KBM-7 (cell line): ENCODE measurements at places on chromosomes 3 and 15.
A peak's percentile ranks its signal among the peaks of the same experiment; 100 is the strongest.

- no peak for DNase-seq
Observed at GRCh38 chr3:59878038-59878427, 828.2 kb upstream of the CFAP20DC start.

GRCh38 chr3:143563786-143564185 is 284.5 kb downstream of the SLC9A9 start:
- no peak for DNase-seq

- no peak for DNase-seq
Observed at GRCh38 chr3:133119176-133119575, 81.0 kb downstream of the TMEM108 start.

DNA sequence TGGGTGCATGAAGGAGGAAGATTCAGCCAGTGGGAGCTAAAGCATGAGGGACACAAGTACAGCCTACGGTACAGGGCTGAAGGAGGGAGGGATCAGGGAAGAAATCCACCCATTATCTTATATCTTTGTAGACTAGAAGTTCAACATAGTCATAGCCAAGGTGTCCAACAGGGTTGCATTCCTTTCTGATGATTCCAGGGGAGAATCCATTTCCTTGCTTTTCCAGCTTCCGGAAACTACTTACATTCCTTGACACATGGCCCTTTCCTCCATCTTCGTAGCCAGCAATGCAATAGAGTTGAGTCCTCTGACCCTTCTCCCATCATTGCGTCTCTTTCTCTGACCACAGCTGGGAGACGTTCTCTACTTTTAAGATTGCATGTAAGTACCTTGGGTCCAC is 471.0 kb upstream of the SEMA6D start:
- no peak for DNase-seq

DNA sequence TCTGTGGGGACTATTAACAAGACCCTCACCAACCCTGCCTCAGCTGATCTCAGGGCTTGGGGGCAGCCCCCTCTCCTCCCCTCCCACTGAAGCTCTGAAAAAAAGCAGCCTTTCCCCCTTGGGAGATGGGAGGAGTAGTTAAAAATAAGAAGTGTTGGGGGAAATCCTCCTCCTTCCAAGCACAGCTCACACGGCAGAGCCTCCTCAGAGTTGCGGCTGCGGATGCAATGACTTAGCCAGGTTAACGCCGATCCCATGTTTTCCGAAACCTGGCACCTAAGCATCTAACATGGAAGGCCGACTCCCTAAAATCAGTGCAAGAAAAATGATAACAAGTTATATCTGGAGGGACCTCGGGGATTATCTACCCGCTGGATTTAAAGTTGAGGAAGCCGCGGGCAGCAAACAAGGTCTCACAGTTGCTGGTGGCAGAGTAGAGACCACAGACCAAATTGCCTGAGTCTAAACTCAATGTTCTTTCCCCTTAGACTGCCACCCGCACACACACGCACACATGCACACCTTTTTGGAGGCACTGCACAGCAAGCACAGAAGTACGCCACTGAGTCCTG is 1.1 kb upstream of the TPM1 start:
- no peak for DNase-seq

DNA sequence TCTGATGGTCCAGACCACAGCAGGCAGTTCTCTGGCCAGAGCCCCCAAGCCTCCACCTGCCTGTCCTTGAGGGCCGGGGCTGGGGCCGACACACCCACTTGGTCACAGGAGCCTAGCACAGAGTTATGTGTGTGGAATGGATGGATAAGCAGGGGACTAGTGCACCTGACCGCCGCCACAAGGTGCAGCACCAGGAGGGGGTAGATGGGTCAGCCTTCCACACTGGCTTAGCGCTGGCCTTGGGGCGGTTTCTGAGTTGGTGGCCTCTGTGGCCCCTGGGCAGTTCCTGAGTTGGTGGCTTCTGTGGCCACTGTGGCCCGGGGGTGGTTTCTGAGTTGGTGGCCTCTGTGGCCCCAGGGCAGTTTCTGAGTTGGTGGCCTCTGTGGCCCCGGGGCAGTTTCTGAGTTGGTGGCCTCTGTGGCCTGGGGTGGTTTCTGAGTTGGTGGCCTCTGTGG is 75.8 kb downstream of the FBLN2 start:
- no peak for DNase-seq

DNA sequence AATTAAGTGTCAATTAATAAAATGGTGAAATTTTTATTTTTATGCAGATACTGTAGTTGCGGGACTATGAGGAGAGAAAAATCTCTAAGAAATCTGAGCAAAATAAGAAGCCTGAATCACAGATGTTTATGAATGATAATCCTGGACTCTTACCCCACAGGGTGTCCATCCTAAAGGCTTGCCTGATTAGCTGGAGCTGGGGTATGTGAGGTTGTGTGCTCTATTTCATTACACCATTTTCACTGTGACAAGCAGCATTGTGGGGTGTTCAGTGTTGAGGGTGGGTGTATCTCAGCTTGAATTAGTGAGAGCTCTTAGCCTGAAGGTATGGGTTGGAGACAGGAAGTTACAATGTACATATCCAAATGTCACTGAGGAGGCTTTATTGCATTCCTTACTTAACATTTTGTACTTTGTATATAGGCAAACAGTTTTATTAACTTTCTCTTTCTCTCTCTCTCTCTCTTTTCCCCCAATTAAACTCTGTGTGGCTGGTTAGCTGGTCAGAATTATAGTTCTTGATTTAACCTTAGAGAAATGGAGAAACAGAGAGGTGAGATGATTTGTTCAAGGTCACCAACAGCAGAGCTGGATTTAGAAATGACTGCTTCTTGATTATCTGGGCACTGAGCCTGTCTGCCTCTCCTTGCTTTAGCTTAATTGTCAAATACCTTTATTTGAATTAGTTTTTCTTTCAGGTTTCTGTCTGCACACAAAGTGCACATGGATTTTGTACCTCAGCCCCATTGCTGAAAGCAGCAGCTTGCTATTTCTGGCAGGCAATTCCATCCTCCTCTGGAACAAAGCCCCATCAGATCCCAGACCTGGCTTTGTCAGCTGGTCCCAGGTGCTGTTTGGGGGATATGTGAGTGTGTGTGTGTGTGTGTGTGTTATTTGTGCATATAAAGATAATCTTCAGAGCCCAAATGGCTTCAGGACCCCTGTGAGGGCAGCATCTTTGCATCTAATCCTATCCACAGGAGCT is 35.8 kb downstream of the GJD2 start:
- DNase-seq: no peak

- DNase-seq: no peak
Observed at GRCh38 chr3:58858126-58858525, 191.6 kb upstream of the FAM3D start.

DNA sequence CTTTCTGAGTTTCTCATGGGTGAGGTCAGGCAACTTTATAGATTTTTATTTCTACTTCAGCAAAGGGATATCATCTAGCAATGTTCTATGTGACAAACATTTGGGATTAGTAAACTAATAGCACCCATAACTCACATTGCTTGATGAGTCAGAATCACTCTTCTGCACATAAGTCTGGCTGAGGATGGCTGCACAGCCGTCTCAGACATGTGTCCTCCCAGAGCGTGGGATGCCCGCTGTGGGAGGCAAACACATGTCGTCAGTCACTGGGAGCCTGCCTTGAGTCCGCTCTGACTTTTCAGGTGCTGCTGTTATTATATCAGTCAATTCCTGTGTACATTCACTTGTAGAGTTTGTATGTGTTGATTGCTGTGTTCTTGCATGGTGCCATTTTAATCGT is 230.7 kb upstream of the TRIM42 start:
- no peak for DNase-seq

- DNase-seq: no peak
Observed at GRCh38 chr15:70133296-70133695, 35.6 kb upstream of the TLE3 start.

- DNase-seq: no peak
Observed at GRCh38 chr15:39227001-39227400, 353.9 kb upstream of the THBS1 start.

GRCh38 chr15:83854321-83854720 is 200.4 kb downstream of the ADAMTSL3 start:
- no peak for DNase-seq

DNA sequence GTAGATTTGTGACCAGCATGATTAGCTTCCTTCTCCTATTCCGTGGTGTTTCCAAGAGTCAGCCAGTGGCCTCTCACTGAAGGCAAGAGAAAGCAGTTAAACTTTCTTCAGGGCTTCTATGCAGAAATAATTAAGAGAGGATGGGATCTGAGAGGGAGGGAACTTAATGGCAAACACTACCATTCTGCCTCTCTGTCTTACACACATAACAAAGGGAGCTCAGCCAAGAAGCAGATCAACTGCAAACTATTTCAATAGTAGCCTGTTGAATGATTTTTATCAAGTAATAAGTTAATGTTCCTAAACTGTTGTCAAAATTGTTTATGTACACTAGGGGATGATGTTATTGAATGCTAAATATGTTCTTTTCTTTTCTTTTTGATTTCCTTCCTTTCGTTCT is 11.8 kb downstream of the OXSR1 start:
- DNase-seq: no peak

GRCh38 chr3:132635052-132635451 is 24.6 kb downstream of the ACAD11 start:
- no peak for DNase-seq

GRCh38 chr3:149342413-149343380 is 9.3 kb upstream of the TM4SF18 start:
- peak; percentile 16 for DNase-seq

DNA sequence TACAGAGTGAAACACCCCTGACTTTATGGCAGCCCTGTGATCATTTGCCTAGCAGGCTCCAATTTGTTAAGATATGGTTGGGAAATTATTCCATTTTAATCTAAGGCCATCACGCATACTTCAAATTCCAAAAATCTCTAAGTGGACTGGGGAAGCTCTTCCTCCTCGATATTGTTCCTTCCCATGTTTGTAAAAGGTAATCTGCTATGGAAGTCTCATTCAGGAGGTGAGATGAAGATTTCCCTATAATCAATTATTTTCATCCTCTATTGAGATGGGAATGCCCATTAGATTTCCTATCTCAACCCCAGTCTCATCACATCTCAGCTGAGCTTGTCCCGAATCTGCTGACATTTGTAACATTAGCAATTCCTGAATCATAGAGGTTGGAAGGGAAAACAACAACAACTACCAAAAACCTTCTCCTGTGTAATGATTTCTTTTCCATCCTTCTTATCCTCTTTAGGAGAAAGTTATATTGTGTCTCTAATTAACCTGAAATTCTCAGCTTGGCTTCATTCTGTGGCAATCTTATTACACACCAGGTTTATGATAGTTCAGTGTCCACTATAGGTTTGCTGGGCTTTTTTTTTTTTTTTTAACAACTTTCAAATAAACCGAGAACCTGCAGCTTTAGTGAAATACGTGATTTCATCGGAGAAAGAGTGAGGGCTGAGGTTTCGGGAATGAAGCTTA is 2.2 kb upstream of the NR2F2 start:
- DNase-seq: no peak

GRCh38 chr3:188194332-188194731 is 40.4 kb downstream of the LPP start:
- DNase-seq: no peak

DNA sequence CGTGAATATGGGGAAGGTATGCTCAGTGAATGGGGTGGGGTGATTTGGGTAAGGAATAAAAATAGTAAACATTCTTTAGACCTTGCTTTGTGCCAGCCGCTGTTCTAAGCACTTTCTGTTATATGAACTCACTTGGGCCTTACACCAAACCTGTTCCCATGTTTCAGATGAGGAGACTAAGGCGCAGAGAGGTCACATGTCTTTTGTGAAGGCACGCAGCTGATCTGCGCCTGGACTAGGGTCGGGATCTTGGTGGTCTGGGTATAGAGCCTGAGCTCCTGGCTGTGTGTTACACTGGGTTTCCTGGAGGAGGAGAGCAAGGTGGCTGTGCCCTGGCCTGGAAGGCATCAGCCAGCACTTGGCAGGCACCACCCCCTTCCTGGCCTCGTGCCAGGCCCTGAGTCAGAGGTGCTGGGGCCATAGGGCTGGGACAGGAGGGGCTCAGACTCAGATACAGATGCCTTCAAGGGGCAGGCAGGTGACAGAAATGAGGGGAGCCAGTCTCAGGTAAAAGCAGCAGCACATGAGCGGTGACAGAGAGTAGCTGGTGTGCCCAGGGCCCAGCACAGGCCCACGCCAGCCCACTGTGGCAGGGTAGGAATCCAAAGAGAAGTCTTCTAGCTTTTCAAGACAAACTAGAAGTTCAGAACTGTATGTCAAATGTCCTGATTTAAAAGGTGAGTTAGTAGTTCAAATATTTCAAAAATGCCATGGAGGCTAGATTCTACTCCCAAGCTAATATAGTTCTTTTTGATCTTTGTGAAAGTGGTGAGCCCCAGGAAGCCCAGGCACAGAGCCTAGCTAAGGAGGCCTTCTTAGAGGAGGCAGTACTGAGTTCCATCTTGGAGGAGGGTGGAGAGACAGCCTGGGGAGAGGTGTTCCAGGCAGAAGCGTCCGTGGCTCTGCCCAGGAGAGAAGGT is 83.1 kb downstream of the DNAJB8 start:
- peak; percentile 11 for DNase-seq

GRCh38 chr3:1200371-1200770 is 107.5 kb downstream of the CNTN6 start:
- DNase-seq: no peak
